ENCODE measurements at places on chromosomes 4 and X.

DNA sequence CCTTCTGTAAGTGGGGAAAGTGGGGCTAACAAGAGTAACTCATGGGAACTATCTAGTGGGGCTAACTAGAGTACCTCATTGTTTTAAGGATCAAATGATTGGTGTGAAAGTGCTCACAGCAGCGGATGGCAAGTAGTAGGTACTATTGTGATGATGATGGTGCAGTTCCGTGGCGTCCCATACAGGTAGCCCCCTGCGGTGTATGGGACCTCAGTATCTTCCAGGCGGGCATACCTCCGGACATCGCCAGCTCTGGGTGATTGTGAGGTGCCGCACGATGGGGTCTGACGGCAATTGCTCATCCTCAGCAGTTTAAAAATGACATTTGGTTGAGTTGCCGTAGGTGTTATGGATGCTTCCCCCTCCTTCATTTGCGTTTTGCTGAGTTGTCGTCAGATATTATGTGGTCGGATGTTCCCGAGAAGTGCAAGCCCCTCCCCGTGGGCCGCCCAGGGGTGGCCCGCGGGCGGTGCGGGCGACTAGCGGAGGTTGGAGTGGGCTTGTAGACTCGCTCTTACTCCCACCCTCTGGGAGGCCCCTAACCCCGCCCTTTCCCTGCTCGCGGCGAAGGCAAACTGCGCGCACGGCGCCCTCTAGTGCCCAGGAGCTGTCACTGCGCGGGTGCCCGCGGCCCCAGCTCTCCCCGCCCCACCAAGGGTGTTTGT lies 18.3 kb upstream of the GPR101 start:
- DNase-seq: peak; percentile 83

- no peak for DNase-seq
Measured at GRCh38 chrX:97402333-97402732, 518.6 kb downstream of the RPA4 start.

DNA sequence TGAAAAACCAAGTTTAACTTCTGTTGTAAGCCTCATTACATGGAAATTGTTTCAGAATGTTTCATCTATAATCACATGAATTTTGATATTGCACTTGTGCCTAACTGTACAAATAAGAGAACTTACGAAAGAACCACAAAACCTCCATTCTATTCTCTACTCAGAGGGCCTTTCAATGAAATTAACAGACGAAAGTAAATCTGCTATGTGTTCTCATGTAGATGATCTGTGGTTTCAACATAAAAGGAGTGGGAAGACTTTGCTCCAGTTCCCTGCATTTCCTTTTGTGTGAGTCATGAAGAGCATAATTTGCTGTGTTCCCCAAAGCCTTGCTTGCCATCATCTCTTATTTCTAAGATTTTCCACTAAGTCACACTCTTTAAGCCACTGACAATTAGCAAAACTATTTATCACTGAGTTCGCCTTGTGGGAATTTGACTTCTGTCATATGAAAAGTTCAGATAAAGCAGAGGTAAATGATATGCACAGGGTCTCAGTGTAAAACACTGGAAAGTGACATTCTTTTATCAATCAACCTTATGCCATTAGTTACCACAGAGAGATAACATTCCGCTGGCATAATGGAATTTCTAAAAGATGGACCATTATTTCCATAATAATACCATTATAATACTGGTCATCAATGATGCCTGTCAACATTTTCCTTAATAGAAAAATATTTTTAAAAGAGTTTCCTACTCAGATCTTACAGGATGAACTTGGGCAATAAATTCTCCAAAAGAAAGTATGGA lies 329.8 kb downstream of the NR3C2 start:
- DNase-seq: no peak

DNA sequence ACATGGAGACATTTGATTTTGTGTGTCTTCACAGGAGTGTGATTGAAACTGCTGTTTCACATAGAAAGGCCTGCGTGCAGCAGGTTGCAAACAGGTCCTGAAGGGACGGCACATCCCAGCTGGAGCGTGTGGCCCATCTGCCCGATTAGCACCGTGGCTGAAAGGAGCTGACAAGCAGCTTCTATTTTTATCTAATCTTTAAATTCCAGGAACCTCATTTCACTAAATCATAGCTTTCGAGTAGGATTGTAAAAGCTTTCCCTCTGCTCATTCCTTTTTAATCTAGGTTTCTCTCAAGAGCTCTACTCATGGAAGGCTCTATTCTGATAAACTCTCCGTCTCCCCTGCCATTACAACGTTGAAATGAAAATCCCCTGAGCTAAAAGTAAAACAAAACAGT lies 106.8 kb downstream of the FSTL5 start:
- DNase-seq: no peak

GRCh38 chr4:94595880-94596483 lies 144.2 kb downstream of the PDLIM5 start:
- peak; percentile 47 for DNase-seq

Data from CD4-positive, alpha-beta T cell treated with Interleukin-10 for 1 hour (primary cell).